CD4-positive, alpha-beta T cell (primary cell): ENCODE measurements at places on chromosomes 13 and 19.

DNA sequence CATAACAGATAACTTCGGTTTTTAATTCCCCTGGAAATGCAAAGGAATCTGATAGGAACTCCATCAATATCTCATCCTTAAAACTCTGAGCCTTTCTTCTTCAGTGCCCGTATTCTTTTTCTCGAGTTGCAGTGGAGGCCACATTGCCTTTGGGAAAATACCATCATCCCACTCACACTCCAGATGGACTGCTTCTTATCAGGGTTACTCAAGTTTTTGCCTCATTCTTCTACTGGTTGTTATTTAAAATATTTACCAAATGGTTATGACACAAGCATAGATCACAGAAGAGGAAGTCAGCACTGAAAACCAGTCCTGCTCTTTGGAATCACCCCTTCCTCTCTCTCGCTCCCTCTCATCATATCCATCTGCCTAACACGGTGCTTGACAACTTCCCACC lies 1020.5 kb upstream of the SLC10A2 start:
- H3K27me3 ChIP-seq = no peaks in the 10 kb centered on the region
- H3K27ac ChIP-seq = no peak overlapping the region

GRCh38 chr13:67574320-67575233 lies 344.4 kb upstream of the PCDH9 start:
- no peaks in the 10 kb centered on the region for H3K27me3 ChIP-seq
- no peak overlapping the region for H3K27ac ChIP-seq
- H3K36me3 ChIP-seq = no peaks in the 10 kb centered on the region
- no peak overlapping the region for H3K4me3 ChIP-seq

DNA sequence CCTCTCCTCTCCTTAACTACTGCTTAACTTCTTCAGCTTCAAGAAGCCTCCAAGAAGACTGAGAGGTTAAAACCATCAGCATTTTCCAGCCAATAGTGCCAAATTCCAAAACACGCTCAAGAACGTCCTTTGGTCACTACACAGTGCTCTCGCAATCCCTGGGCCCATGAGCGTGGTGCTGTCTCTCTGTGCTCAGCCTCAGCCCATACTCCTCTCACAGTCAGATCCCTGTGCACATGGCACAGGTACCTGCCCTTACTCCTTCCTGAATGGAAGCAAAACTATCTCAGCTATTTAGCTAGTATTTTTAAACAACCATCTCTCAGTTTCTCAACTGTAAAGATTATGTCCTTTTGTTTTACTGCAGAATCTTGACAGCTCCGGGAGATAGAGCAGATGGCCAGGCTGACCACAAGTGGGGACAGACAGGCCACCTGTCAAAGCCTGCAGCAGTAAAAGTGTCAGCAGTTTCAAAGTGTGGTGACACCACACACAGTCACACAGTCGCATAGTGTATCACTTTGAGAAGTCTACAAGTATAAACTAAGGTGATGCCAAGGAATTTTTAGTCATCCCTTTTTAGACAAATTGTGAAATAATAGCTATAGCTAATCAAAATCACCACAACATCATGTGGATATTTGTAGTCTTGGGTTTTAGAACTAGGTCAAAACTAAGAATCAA lies 35.7 kb downstream of the DZIP1 start:
- no peaks in the 10 kb centered on the region for H3K4me1 ChIP-seq
- H3K27ac ChIP-seq = no peak overlapping the region
- H3K27me3 ChIP-seq = peaks cover 15% of the 10 kb centered on the region
- H3K4me3 ChIP-seq = no peak overlapping the region
- no peak for DNase-seq

GRCh38 chr13:28734906-28735305 lies 16.1 kb upstream of the SLC46A3 start:
- no peaks in the 10 kb centered on the region for H3K27me3 ChIP-seq
- no peak overlapping the region for H3K27ac ChIP-seq
- H3K4me3 ChIP-seq = no peak overlapping the region
- H3K36me3 ChIP-seq = no peaks in the 10 kb centered on the region
- H3K4me1 ChIP-seq = no peaks in the 10 kb centered on the region

DNA sequence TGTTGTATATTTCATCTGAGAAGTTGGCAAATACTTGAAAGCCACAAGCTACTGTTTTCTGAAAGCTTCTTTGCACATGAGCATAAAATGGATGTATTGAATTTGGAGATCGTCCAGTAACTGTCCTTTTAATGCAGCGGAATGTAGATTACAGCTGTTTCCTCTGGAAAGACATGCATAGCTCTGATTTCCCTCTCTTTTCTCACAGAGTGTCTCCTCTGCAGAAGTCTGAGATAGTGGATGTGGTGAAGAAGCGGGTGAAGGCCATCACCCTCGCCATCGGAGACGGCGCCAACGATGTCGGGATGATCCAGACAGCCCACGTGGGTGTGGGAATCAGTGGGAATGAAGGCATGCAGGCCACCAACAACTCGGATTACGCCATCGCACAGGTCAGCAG lies 283.0 kb downstream of the SHISA2 start:
- no peaks in the 10 kb centered on the region for H3K36me3 ChIP-seq
- no peak overlapping the region for H3K27ac ChIP-seq
- H3K4me1 ChIP-seq = peaks cover 6% of the 10 kb centered on the region
- H3K27me3 ChIP-seq = no peaks in the 10 kb centered on the region
- DNase-seq = no peak

GRCh38 chr19:42422092-42422900 lies 4.9 kb downstream of the LIPE start:
- peaks cover 4% of the 10 kb centered on the region for H3K36me3 ChIP-seq
- H3K4me3 ChIP-seq = peak overlapping the region; percentile 80
- H3K4me1 ChIP-seq = peaks cover 46% of the 10 kb centered on the region
- no peak overlapping the region for H3K27ac ChIP-seq
- H3K27me3 ChIP-seq = no peaks in the 10 kb centered on the region

- no peak for DNase-seq
- no peak overlapping the region for H3K4me3 ChIP-seq
- H3K27ac ChIP-seq = no peak overlapping the region
- H3K27me3 ChIP-seq = no peaks in the 10 kb centered on the region
Measured at GRCh38 chr13:73618275-73618865, 515.8 kb downstream of the KLF12 start.

GRCh38 chr19:33366897-33367296 lies 6.6 kb upstream of the CEBPG start:
- DNase-seq = no peak
- peaks cover 3% of the 10 kb centered on the region for H3K4me1 ChIP-seq
- peaks cover 3% of the 10 kb centered on the region for H3K27me3 ChIP-seq
- no peaks in the 10 kb centered on the region for H3K36me3 ChIP-seq
- H3K4me3 ChIP-seq = no peak overlapping the region
- H3K27ac ChIP-seq = no peak overlapping the region

GRCh38 chr19:15438577-15438976 lies 11.2 kb downstream of the WIZ start:
- no peaks in the 10 kb centered on the region for H3K36me3 ChIP-seq
- H3K27me3 ChIP-seq = no peaks in the 10 kb centered on the region
- DNase-seq = no peak
- H3K4me1 ChIP-seq = peaks cover 2% of the 10 kb centered on the region

DNA sequence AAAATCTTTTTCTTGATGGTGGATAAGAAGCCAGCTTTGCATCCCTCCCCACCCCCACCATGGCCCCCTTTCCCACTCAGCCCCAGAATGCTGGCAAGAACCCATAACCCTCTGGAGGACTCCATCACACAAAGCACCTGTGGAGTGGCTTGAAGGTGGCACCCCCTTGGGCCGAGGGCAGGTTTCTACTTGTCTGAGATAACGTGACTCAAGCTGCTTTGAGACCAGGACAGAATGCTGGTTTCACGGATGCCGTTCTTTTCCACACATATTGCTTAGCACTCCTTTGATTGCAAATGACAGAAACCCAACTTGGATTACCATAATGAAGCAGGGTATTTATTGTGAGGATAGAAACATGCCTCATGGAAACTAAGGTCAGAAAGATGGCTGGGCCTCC lies 82.2 kb downstream of the LACC1 start:
- H3K27me3 ChIP-seq = no peaks in the 10 kb centered on the region
- no peak overlapping the region for H3K4me3 ChIP-seq
- no peaks in the 10 kb centered on the region for H3K4me1 ChIP-seq
- H3K27ac ChIP-seq = no peak overlapping the region
- H3K36me3 ChIP-seq = no peaks in the 10 kb centered on the region
- DNase-seq = no peak

GRCh38 chr13:42553098-42554046 lies 20.6 kb upstream of the TNFSF11 start:
- no peak overlapping the region for H3K4me3 ChIP-seq
- DNase-seq = no peak
- no peak overlapping the region for H3K27ac ChIP-seq
- H3K27me3 ChIP-seq = no peaks in the 10 kb centered on the region

DNA sequence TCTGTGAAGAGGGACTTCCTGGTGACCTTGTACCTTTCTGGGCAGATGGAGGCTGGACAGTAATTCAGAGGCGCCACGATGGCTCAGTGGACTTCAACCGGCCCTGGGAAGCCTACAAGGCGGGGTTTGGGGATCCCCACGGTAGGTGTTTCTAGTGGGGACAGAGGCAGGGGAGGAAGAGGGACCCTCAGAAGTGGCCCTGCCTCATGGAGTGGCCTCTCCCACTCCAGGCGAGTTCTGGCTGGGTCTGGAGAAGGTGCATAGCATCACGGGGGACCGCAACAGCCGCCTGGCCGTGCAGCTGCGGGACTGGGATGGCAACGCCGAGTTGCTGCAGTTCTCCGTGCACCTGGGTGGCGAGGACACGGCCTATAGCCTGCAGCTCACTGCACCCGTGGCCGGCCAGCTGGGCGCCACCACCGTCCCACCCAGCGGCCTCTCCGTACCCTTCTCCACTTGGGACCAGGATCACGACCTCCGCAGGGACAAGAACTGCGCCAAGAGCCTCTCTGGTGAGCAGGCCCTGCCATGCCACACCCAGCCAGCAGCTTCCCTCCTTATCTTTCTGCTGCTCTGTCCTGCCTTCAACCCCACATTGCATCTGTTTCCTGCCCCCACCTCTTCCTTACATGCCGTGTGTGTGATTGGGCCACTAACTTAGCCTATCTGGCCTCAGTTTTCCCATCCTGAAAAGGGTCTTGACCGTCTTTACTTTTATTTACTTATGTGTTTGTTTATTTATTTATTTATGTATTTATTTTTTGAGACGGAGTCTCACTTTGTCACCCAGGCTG lies 7.3 kb downstream of the ANGPTL4 start:
- H3K36me3 ChIP-seq = no peaks in the 10 kb centered on the region
- no peak overlapping the region for H3K27ac ChIP-seq
- H3K4me1 ChIP-seq = no peaks in the 10 kb centered on the region
- H3K27me3 ChIP-seq = peaks cover 12% of the 10 kb centered on the region
